ENCODE measurements at places on chromosomes 4 and X. TPM values are rescaled to one million over a fixed set of nuclear protein-coding genes. Genes with fewer than 3 reads are reported as not detected.

The TCEAL6 gene
- total RNA-seq = not detected

The PCDH19 gene
- total RNA-seq = 0.17 TPM

The RTL3 gene
- not detected for total RNA-seq

The HTN1 gene
- not detected for total RNA-seq

The GAGE13 gene
- not detected for total RNA-seq

Measured in upper lobe of right lung (tissue), 1 donor.